ENCODE measurements at places on chromosomes 2 and 18. TPM values are rescaled to one million over a fixed set of nuclear protein-coding genes. Genes with fewer than 3 reads are reported as not detected.
A peak's percentile ranks its signal among the peaks of the same experiment; 100 is the strongest.

Gene RMC1
- total RNA-seq: 34.2 TPM

Gene IMPACT
- total RNA-seq: 25.6 TPM

Gene CMPK2
- total RNA-seq: 43.3 TPM

Gene RGPD3
- total RNA-seq: 0.21 TPM

Gene D2HGDH
- 29.4 TPM for total RNA-seq

Gene SERPINB3
- total RNA-seq: not detected

Gene SLC8A1
- 58.5 TPM for total RNA-seq

Gene UGT1A10
- not detected for total RNA-seq

GRCh38 chr2:5713101-5713500 lies 20.9 kb downstream of the SOX11 start:
- no peak for DNase-seq

GRCh38 chr2:69298261-69298660 lies 88.8 kb downstream of the GFPT1 start:
- DNase-seq: no peak

- no peak for DNase-seq
Measured at GRCh38 chr2:164675027-164675426, 53.7 kb upstream of the GRB14 start.

- peak; percentile 49 for DNase-seq
Measured at GRCh38 chr2:219082332-219082958, 21.7 kb upstream of the IHH start.

GRCh38 chr18:47032945-47033344 lies 2.5 kb downstream of the ELOA2 start:
- DNase-seq: no peak

DNA sequence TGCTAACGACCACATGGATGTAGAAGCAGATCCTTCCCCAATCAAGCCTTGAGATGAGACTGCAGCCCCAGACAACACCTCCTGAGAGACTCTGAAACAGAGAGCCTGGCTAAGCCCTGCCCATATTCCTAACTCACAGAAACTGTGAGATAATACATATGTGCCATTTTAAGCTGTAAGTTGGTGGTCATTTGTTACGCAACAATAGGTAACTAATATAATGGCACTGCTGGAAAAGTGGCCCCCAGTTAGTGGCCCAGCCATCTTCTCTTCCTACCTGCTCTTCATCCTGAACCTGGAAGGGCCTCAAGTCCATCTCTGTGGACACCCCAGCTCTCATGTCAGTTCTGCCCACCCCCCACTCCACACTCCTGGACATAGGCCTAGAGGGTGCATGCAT lies 144.0 kb downstream of the TMEM17 start:
- DNase-seq: no peak

DNA sequence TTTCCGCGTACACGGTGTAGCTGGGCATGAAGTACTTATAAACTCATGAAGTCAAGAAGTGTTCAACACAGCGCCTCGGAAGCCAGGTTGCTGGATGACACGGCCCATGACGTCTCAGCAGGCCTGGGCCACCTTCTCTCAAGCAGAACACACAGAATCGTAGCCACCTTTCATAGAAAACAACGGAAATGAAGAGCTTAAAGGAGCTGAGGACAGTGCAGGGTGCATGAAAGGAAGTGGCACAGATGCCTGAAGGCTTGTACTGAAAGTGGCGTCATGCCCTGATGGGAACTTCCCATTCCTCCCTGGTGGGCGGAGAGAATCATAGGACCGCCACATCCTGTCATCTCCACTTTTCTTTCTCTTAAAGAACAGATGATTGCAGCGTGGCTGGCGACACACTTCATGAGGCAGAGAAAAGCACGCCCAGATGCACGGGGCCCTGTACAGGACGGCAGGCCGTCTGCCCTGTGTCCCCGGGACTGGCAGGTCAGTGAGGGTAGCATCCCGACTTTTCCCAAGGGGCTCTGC lies 31.1 kb downstream of the HDAC4 start:
- peak; percentile 75 for DNase-seq

- DNase-seq: no peak
Measured at GRCh38 chr2:69210385-69210784, 176.6 kb downstream of the GFPT1 start.

GRCh38 chr2:25228848-25229278 lies 60.5 kb upstream of the POMC start:
- DNase-seq: peak; percentile 69

DNA sequence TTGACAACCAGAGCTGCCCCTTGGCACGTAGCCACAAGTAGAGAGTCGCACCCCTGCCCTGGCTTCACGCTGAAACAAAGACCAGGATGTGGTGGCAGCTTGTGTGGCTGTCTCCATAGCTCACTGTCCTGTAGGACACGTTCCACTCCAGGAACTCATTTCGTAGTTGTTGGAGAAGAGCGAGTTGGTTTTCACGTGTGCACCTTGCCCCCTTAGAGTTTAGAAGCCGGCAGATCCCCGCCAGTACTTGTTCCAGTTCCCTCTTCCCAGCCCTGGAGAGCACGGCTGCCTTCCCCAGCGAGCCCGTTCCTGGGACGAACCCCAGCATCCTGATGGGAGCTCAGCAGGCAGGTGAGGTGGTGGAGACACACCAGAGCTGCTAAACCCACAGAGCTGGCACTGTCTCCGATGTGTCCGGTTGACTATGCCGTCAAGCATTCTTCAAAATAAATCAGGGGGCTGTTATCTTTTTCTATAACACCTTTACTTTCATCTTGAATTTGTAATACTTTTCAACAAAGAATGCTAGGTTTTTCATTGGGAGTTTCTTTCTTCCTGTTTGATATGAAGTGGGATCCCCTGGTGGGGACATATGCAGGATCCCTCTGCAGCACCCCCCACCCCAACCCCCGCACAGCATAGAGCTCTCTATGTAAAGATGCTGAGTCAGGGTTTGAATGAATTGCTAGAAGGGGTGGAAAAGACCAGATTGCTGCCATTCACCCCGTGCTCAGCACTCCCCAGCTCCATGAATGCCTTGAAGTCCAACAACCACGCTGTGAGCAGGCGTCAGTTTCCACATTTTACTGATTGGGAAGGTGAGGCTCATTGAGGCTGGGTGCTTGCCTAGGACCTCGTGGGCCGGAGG lies 44.5 kb downstream of the GREB1 start:
- DNase-seq: no peak

DNA sequence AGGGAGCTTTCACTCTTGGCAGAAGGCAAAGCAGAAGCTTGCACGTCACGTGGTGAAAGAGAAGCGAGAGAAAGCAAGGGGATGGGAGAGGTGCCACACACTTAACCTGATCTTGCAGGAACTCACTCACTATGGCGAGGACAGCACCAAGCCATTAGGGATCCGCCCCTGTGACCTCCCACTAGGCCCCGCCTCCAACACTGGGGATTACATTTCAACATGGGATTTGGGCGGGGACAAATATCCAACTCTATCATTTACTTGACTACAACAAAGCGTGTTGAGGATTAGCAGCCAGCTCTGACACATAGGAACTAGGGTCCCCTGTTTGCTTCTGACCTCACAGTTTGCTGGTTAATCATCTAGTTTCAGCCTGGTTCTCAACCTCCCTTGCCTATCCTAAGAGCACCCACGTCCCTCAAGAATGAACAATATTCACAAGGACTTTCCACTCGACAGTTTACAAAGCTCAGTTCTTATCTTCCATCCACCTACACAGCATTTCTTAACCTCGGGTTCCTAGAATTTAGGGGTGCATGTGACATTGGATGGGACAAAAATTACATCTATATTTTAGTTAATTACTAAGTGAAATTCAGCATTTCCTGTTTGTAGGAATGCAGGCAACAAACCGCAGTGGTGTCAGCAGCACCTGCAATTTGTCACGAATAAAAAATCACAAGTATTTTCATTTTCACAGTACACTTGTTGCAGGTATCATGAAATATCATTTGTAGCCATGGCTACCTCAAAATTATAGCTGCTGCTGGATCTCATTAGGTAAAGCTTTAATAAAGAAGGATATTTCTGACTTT lies 36.0 kb downstream of the LBH start:
- no peak for DNase-seq

- DNase-seq: no peak
Measured at GRCh38 chr2:120508567-120509041, 162.7 kb downstream of the INHBB start.

DNA sequence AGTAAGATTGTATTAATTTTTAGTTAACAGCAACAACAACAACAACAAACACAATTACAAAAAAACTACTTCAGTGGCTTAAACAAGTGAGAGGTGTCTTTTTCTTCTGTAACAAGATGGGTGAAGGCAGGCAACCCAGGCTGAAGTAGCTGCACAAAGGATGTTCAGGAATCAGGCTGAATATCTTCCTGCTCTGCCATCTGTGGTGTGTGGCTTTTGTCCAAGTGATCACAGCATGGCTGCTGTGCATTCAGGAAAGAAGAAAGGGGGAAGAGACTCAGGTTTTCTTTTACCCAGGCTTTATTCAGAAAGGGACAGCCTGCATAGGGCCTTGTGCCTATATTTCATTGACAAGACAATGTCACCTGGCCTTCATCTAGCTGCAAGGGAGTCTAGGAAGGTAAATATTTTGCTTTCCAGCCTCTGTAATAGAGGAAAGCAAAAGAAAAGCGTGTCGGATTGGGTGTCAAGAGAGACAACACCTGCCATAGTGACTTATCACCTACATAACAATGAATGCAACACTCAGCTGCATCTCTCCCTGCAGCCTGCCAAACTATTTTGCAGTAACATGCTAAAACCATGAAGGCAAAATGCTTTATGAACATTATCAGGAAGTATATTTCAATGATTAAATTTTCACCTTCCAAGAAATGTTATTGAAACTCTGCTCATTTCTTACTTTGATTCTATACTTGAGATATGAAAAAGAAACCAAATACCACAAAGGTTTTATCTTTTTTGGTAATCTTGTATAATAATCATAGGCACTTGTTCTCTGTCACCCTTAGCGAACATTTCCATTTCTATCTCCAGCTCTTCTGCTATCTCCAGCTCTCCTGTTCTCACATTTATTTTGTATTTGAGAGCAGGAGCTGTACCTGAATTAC lies 14.6 kb downstream of the G6PC2 start:
- no peak for DNase-seq

DNA sequence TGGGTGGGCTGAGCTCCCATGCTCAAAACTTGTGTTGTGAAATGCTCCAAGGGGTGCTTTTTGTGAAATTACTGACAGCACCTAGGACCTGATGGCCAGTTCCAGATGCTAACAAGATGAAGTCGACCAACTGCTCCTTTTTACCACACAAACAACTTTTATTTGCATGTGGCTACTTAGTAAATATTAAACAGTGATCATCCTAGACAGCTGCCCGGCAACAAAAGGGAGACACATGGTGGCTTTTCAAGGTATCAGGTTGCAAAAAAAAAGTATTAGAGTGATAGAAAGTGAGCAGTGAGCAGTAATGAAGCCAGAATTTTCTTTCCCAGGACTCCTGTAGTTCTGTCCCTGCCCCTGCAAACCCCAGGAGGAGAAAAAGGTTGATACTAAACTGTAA lies 118.5 kb downstream of the RPIA start:
- no peak for DNase-seq

DNA sequence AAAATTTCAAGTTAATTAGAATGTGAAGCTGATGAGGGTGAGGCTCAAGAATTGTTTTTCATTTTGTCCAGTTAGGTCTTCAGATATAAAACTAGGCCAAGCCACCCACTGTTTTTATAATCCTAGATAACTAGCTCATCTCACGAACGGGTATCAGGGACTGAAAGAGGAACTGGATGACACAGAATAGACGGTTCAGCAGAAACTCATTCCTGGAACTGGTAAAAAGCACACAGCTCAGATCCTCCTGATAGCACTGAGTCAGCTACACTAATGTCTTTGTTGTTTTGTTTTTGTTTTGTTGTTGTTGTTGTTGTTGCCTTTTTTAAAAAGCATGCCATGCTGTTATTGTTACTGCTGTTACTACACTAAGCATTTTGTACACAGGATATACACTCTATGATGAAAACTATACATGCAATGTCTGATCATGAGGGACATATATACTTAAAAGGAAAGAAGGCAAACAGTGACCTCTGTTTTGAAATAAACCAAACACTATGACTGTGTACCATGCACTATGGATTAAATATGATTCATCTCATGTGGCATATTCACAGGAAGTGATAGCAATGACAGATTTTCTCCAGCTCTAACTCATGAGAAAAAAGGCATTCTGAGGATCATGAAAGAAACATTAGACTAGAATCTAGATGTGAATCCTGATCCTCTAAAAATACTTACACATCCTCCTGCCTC lies 437.6 kb downstream of the NCKAP5 start:
- DNase-seq: no peak

GRCh38 chr2:86344404-86344803 lies 7.0 kb upstream of the REEP1 start:
- no peak for DNase-seq

DNA sequence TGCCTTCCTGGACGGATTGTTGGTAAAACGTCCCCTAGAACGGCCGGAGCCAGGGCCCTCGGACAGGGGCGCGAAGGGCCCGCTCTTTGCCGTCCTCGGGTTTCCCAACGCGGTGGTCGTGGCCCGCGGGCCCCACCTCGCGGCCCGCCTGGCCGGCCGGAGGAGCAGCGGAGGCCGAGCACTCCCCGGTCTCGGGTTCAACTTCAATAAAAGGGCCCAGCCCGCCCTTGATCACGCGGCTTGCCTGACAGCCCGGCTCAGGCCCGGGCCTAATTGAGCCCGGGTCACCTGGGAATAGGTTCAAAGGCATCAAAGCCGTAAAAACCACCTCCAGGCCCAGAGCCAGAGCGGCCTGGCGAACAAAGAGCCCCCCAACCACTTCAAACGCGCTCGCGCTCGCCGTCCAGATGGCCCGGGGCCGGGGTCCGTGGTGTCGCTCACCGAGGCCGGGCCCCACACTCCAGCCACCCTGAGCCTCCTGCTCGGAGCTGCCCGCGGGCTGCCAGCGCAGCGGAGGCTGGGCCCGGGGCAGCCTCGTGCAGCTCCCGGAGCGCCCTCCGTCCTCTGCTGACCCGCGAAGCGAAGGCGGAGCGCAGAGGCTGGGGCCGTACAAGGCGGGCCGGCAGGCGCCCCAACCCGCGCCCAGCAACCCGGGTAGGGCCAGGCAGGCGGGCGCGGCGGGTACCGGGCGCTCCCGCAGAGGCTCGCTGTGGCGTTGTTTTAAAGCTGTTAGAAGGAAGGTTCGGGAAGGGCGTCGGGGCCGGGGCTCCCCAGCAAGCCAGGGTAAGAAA lies 1.1 kb upstream of the TWIST2 start:
- DNase-seq: peak; percentile 50

DNA sequence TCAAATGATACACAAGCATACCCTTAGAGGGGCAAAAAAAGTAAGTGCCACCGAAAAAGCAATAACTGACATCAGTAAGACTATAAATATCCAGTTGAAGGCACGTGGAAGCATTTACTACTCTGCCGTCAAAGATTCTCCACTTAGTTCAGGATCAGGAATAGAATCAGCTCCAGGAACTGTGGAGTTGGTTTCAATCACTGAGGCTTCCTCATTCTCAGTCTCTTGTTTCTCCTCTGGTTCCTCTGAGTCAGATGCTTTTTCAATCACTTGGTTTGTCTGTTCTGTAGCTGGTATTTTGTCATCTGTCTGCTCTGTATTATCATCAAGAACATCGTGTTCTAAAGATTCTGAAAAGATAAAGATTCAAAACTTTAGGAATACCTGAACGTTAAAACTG lies 72.2 kb downstream of the LNPK start:
- DNase-seq: no peak
